K562 (cell line): ENCODE measurements at places on chromosomes 13 and 19. TPM values are rescaled to one million over a fixed set of nuclear protein-coding genes. Genes with fewer than 3 reads are reported as not detected.

ARRDC2 gene
- 23.3 and 27.4 TPM in 2 replicates for total RNA-seq

CEACAM19 gene
- total RNA-seq: 0.09 and 0.29 TPM in 2 replicates

CACNG8 gene
- 0.02 TPM in 1 of 2 replicates, not detected in the other for total RNA-seq

ZIC2 gene
- total RNA-seq: 18.0 and 22.1 TPM in 2 replicates

- no peak overlapping the region for H3K27ac ChIP-seq
- H3K27me3 ChIP-seq: no peaks in the 10 kb centered on the region
- no peak for DNase-seq
- no peaks in the 10 kb centered on the region for H3K4me1 ChIP-seq
- no peak overlapping the region for H3K4me3 ChIP-seq
Measured at GRCh38 chr13:38180670-38181069, 169.0 kb upstream of the UFM1 start.

GRCh38 chr13:37263871-37264270 lies 158.4 kb upstream of the CSNK1A1L start:
- no peak overlapping the region for H3K27ac ChIP-seq
- no peak for DNase-seq
- H3K36me3 ChIP-seq: no peaks in the 10 kb centered on the region
- H3K27me3 ChIP-seq: no peaks in the 10 kb centered on the region
- H3K4me3 ChIP-seq: no peak overlapping the region

GRCh38 chr13:32413284-32413683 lies 14.6 kb downstream of the N4BP2L1 start:
- no peaks in the 10 kb centered on the region for H3K36me3 ChIP-seq
- no peak overlapping the region for H3K27ac ChIP-seq
- no peaks in the 10 kb centered on the region for H3K4me1 ChIP-seq
- H3K27me3 ChIP-seq: no peaks in the 10 kb centered on the region
- no peak for DNase-seq

GRCh38 chr19:48290771-48291488 lies 21.0 kb downstream of the ZNF114 start:
- peak overlapping the region; percentile 30 for H3K4me3 ChIP-seq
- no peaks in the 10 kb centered on the region for H3K36me3 ChIP-seq
- no peaks in the 10 kb centered on the region for H3K27me3 ChIP-seq

- H3K27ac ChIP-seq: no peak overlapping the region
- H3K4me1 ChIP-seq: no peaks in the 10 kb centered on the region
- H3K36me3 ChIP-seq: no peaks in the 10 kb centered on the region
- H3K27me3 ChIP-seq: no peaks in the 10 kb centered on the region
- H3K4me3 ChIP-seq: no peak overlapping the region
Measured at GRCh38 chr13:27583645-27584044, 36.7 kb downstream of the LNX2 start.

DNA sequence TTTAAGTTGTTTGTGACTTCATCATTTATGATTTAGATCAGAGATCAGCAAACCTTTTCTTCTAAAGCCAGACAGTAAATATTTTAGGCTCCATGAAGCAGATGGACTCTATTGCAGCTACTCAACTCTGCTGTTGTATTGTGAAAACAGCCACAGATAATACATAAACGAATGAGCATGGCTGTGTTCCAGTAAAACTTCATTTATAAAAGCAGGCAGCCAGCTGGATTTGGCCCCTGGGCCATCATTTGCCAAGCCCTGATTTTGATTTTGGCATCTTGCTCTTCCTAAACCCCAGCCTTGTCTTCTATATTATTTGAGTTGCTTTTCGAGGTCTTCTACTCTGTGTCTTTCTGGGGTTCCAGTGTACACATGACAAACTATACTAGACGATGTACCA lies 41.3 kb downstream of the RNASEH2B start:
- H3K27ac ChIP-seq: no peak overlapping the region
- DNase-seq: no peak
- peaks cover 31% of the 10 kb centered on the region for H3K36me3 ChIP-seq

- H3K27me3 ChIP-seq: no peaks in the 10 kb centered on the region
- no peaks in the 10 kb centered on the region for H3K4me1 ChIP-seq
- H3K36me3 ChIP-seq: no peaks in the 10 kb centered on the region
Measured at GRCh38 chr13:78198821-78199220, 280.2 kb upstream of the EDNRB start.
